Stimulated activated CD4-positive, alpha-beta T cell treated with anti-CD3 and anti-CD28 coated beads, Interleukin-1b, Interleukin-23, amount 100 ng/mL, for 48 hours (primary cell): ENCODE measurements at places on chromosomes 7 and 10.

- no peak for DNase-seq
Observed at GRCh38 chr7:5183155-5183554, 6.9 kb upstream of the WIPI2 start.

GRCh38 chr10:86961481-86962091 lies 3.2 kb downstream of the SNCG start:
- no peak for DNase-seq

- no peak for DNase-seq
Observed at GRCh38 chr10:25641595-25641994, 292.4 kb upstream of the MYO3A start.

- DNase-seq: no peak
Observed at GRCh38 chr7:11281953-11282352, 308.3 kb downstream of the PHF14 start.

DNA sequence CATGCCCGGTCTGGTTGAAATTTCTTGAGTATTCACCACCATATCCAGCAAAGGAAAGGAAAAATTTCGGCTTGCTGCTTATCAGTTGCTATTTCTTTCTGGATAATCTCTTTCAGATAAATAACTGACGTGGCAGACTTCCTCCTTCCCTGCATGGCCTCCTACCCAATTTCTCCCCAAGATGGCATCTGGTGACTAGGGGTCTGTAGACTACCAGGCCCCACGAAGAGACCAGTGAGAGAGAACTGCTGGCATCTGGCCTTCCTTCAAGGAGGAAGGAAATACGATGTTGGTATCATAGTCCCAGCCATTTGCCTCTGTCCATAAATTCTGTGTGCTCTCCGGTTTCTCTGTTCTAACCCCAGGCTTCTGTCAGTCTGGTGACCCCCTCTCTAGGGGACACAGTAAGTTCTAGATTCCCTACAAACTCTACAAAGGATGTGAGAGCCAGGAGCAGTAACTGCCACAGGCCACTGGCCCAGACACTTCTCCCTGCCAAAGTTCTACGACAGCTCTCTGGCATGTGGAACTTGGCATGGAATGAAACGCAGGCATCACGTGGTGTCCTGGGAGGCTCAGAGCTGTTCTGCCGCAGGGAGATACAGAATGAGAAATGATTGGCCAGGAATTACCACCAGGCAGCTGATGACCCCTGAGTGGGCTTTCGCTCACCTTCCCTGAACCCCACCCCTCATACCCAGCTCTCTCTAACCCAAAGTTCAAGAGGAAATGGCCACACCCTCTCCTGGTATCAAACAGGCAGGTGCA lies 30.0 kb upstream of the MSRB2 start:
- DNase-seq: no peak

GRCh38 chr7:116683786-116684185 lies 11.8 kb downstream of the MET start:
- DNase-seq: no peak

DNA sequence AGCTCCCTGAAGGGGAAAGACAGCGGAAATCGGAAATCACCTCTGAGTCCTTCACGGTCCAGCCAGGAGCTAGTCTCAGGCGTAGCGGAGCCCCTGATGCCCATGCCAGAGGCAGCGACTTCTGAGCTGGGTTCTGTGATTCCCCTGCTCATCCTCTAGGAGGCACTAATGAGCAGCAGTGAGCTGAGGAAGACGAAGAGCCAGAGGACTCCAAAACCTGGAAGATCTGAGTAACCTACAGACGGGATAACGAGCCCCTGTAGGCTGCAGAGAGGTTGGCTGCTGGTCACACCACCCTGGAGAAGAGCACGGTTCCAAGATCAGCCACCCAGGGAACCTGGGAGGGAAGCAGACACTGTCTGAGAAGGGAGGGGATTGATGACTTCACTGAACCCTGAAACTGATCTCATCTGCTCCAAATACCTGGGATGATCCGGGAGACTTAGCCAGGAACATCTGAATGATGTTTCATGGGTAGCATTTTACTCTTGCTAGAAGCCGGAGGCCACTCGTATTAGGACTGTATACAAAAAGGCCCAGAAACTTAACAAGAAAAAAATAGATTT lies 304.1 kb downstream of the PAXIP1 start:
- DNase-seq: no peak

- no peak for DNase-seq
Observed at GRCh38 chr10:77392851-77393250, 244.8 kb downstream of the KCNMA1 start.

DNA sequence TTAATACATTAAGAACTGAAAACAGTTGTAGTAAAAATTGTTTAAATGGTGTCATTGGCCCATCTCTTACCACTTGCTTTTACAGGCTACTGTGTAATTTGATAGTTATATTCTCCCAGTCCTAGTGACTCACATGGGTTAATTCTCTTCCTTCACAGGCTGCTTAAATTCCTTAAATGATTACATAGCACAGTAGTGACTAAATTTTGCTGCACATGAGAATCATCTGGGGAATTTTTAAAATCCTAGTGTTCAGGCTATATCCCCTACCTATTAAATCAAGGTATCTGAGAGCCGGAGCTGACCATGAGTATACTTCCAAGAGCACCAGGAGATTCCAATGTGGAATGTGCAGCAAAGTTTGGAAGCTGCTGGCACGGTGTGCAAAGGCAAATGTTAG lies 45.3 kb upstream of the ZNF800 start:
- DNase-seq: no peak

GRCh38 chr10:24462889-24463552 lies 254.1 kb downstream of the KIAA1217 start:
- no peak for DNase-seq

DNA sequence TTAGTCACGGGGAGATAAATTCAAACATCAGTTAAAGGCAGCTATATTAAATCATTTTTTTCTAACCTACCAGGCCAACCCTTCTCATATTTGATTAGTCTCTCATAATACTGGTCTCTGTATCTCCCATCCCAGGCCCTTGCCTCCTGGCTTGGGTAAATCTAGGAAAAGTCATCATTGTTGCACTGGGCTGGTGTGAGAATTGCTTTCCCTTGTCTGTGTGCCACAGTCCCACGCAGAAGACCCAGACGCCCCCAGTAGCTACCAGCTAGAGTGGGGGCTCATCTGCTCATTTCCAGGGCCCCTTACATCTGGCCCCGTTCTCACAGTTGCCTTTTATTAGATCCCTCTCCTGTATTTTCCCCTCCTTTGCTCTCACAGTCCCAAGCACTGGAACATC lies 67.6 kb upstream of the VIPR2 start:
- no peak for DNase-seq

DNA sequence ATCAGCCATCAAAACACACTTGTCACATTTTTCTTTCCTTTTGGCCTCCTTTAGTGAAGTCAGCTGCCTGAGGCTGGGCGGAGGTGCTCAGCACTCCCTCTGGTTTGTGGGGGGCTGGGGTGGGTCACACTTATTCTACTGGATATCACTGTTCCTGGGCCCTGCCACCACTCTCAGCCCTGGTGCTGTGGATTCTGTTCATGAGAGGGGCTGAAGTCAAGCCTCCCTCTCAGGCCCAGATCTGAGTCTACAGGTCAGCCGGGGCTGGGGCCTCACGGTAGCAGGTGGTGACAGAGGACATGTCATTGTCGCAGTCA lies 180.8 kb upstream of the TNS3 start:
- no peak for DNase-seq

DNA sequence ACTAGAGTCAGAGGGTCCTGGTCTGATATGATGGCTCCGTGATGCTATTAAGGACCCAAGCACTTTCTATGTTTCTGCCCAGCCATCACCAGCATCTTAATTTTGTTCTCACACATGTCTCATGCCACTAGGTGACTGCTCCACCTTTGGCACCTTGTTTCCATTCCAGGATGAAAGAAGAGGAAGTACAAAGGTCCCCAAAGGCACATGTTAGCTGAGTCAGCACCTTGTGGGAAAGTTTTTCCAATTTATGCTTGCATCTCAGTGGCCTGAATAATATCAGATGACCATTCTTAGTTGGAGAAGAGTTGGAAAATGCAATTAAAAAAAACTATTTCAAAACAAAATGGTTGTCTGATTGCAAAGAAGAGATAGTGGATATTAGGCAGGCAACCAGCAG lies 341.0 kb upstream of the NPSR1 start:
- DNase-seq: no peak

DNA sequence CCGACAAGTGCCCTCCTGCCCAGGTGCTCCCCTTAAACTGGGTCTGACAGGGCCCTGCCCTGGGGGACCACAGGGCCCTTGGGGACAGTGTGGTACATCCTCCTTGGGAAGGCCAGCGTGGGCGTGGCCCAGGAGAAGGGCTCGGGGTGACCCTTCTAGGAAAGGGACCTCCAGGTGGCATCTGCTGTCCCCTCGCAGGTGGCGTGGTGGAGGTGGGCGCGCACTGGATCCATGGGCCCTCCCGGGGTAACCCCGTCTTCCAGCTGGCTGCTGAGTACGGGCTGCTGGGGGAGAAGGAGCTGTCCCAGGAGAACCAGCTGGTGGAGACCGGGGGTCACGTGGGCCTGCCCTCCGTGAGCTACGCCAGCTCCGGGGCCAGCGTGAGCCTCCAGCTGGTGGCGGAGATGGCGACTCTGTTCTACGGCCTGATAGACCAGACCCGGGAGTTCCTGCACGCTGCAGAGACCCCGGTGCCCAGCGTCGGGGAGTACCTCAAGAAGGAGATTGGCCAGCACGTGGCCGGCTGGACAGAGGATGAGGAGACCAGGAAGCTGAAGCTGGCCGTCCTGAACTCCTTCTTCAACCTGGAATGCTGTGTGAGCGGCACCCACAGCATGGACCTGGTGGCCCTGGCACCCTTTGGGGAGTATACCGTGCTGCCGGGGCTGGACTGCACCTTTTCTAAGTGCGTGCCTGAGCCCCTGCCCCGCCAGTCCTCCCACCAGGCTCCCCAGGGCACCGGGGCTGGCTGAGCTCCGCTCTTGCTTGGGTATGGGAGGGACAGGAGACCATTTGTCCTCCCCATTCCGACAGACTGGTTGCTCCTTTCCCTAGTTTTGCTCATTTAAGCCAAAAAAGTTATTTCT lies 972 bp downstream of the PAOX start:
- no peak for DNase-seq

- no peak for DNase-seq
Observed at GRCh38 chr10:130615457-130615856, 479.3 kb downstream of the GLRX3 start.

GRCh38 chr10:114810926-114811325 lies 10.7 kb upstream of the FHIP2A start:
- DNase-seq: no peak

DNA sequence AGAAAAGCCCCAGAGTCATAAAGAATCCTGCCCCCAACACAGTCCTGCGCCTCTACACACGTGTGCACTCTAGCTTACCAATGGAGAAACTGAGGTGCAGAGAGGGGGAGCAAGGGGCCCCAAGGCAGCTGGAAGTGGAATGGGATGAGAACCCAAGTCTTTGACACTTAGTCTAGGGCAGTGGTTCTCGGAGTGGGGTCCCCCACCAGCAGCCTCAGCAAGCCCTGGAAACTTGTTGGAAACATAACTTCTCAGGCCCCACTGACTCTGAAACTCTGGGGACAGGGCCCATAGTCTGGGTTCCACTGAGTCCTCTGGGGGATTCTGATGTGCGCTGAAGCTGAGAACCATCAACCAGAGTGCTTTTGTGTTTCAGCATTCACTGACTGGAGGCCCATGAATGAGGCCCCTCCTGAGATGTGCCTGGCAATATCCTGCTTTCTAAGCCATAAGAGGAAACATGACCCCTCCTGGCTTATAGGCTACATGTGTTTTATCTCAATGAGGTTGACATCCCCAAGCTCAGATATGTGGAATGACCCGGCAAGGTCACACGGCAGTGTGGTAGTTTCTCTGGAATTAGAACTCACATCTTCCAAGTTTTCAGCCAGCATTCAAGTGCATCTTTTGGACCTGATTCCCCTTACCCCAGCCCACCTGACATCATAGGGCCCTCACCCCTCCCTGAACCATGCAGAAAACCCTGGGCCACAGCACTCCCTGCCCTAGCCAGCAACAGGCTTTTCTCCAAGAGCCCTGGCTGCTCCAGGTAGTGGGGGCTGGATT lies 147.3 kb upstream of the PCBD1 start:
- no peak for DNase-seq

DNA sequence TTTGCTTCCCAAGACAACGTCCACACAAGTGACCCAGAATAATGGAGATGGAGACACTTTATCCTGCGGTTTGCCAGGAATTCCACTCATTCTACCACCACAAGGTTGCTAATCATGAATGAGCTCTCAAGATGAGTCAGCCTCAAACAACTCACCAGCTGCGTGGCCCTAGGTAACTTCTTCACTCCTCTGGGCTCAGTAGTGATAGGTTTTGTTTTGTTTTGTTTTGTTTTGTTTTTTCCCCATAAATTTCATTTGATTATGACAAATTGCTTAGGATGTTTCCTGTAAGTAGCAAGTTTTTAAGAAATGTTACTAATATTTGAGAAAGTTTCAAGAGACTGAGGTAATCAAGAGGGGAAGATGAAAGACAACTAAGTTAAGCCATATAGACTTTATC lies 286.8 kb downstream of the PARD3 start:
- no peak for DNase-seq

DNA sequence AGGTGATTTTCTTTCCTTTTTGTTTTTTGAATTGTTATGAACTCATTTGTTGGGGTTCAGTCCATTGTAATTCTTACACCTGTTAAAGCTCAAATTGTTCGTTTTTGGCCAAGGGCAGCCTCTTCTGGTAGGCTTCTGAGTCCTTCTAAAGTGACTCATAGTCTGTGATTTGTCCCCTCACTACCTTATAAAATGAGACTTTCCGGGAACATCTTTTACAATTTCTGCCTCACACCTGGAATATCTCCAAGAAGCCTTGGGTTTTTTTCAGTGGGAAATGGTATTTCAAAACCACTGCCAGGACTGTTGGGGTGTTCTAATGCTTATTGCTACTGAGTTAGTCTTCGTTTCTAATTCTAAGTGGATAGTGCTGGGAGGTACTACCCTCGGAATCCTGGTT lies 56.7 kb downstream of the BMPR1A start:
- DNase-seq: no peak

GRCh38 chr10:94413361-94413760 lies 11.0 kb downstream of the TBC1D12 start:
- DNase-seq: no peak

DNA sequence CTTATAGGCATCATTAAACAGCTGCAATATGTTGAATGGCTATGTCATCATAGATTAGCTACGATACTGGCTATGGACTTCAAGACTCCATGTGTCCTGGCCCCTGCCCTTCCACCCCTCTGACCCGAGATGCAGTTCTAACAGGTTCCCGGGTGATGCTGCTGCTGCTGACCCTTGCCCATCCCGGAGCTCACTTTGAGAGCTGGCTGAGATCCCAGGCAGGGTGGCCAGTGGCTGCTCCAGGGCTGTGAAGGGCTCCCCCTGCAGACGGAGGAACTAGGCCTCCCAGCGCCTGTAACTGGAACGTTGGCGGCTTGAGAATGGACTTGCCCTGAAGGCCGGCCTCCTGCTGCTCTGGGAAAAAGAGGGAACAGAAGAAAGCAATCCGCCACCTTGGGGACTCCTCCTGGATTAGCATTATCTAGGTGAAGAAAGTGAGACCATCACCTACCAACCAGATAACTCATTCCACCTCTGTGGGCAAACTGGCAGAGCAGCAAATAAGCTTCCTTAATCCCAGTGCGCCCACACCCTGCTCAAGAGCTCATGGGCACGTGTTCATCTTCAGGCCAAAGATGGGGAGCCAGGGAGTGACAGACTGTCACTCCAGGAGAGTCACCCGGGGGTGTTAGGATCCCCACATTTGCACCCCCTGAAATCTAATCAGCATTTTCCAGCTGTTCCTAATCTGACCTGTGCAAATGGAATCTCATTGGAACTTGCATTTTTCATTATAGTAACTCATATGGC lies 56.8 kb downstream of the PARP12 start:
- DNase-seq: no peak

- peak; percentile 43 for DNase-seq
Observed at GRCh38 chr10:118594392-118595063, 920 bp downstream of the PRLHR start.

GRCh38 chr7:108368466-108368865 lies 87.8 kb downstream of the NRCAM start:
- no peak for DNase-seq
